T-helper 17 cell (primary cell): ENCODE measurements at places on chromosomes 4 and X.

- DNase-seq, result no peak
These were observed 4.4 kb upstream of the FBXW7 start for GRCh38 chr4:152540293-152540674.

DNA sequence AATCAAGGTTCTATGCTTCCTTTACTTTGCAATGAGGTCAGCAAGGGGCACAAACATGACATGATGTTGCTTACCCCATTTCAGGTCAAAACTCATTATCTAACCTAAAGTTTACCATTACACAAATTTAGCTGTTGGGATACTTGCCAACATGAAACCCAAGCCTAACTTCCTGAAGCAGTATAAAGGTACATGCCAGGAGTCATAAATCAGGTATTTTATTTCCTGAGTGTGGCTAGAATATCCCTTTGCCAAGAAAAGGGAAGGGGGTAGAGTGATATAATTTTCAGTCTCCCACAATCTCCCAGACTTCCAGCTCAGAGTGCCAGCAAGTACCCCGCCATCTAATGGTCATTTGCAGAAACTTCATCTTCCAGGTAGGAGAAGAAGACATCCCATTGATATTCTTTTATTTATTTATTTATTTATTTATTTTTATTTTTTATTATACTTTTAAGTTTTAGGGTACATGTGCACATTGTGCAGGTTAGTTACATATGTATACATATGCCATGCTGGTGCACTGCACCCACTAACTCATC, 136.6 kb downstream of the NEXMIF start:
- no peak for DNase-seq

- no peak for DNase-seq
These were observed 78.2 kb downstream of the AFAP1 start for GRCh38 chr4:7861440-7861881.

GRCh38 chr4:101237773-101238172, 109.6 kb downstream of the PPP3CA start:
- DNase-seq, result no peak

DNA sequence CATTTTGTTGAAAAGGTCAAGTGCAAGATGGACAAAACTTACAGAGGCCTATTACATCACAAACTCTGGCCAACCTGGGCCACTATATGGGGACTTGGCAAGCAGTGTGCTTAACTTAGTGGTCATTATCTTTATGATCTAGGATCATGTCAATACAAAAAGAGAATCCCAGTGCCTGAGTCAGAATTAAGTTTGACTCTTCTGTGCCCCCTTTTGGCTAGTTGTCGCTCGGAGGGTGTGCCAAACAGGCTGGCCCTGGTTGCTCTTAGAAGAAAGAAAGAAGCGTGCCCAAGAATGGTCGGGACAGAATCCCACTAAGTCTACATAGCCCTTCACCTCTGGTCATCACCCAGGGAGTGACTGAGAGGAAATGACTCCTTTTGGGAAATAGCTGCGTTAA, 100.1 kb downstream of the EIF4E start:
- no peak for DNase-seq

- DNase-seq, result no peak
These were observed 15.9 kb upstream of the ZIC3 start for GRCh38 chrX:137549851-137550664.

DNA sequence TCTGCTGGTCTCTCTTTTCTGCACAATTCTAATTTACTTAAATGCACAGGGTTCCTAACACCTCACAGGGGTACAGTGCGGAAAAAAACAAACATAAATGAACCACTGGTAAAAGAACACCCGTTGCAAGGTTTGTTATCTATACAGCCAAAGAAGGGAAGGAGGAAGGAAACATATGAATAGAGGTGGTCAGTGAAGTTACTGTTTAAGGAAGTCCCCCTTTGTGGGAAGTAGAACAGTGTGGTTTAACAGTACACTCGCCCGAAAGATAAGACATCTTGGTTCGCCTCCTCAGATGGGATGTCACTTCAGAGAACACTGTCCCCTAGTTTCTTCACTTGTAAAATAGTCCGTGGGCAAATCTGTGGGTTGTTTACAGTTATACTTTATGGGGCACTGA, 57.5 kb downstream of the TEC start:
- no peak for DNase-seq

- no peak for DNase-seq
These were observed 346.9 kb downstream of the BCOR start for GRCh38 chrX:39750848-39751247.

DNA sequence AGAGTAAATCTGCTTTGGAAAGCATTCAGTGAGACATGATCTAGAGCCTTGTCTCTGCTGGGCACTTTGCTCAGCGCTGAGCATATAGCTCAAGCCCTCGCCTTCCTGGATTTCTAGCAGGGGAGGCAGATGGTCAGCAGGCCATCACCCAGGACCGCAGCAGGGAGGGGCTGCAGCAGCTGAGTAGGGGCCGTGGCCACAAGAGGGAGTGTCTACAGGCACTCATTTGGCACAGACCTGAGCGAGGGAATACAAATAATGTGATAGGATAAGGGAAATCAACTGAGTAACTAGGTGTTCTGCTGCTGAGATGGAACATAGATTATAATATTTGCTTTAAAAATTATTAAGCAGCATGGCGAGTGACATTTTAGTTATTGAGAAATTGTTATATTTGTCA, 30.2 kb downstream of the OFD1 start:
- DNase-seq, result no peak

DNA sequence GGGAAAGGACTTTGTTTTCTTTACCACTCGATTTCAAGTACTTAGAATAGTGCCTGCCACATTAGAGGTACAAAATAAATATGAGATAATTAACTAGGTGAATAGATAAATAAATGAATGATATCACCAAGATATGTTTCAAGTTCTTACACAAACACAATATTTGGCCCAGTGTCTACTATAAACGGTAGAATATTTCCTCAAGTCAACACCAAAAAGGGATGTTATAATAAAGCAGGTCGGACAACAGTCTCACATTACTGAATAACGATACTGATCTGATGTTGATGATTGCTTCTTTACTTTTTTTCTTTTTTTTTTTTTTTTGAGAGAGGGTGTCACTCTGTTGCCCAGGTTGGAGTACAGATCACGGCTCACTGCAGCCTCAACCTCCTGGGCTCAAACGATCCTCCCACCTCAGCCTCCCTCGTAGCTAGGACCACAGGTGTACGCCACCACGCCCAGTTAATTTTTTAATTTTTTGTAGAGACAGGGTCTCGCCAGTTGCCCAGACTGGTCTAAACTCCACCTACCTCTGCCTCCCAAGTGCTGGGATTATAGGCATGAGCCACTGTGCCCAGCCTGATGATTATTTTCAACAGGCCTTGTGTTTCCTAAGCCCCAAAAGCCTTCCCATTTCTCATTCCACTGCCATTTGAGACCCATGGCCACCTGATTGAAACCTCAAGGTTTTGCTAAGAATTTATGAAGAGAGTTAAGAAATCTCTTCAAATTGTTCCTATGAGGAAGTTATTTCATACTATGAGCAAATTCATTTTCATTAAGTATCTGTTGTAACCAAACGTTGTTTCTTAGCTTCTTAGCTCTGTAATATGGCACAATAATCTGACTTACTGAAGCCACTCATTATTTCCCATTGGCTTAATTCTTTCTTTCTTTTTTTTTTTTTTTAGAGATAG, 2.3 kb downstream of the MANBA start:
- DNase-seq, result no peak

GRCh38 chrX:96721354-96721753, 36.7 kb downstream of the DIAPH2 start:
- no peak for DNase-seq

GRCh38 chrX:20042221-20042620, 51.4 kb upstream of the BCLAF3 start:
- DNase-seq, result no peak

DNA sequence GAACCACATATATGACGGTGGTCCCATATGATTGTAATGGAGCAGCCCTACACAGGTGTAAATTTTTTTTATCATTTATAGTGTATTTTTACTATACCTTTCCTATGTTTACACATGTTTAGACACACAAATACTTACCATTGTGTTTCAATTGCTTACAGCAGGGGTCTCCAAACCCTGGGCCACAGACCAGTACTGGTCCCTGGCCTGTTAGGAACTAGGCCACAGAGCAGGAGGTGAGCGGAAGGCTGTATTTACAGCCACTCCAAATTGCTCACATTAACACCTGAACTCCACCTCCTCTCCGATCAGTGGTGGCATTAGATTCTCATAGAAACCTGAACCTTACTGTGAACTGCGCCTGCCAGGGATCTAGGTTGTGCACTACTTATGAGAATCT, 201.8 kb upstream of the NDST4 start:
- no peak for DNase-seq

DNA sequence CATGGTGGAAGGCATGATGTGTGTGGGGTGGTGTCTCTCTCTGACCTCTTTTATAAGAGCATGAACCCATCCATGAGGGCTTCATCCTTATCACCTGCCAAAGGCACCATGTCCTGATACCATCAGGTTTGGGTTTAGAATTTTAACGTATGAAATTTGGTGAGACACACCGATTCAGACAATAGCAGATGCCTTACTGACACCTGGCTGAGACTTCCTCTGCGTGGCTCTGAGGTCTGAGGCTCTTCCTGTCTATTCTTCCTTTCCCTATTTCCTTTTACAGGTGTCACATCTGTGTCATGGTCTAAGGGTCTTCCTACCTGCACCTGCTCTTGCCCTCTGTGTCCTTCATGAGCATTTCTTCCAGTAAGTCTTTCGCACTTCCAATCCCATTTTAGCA, 320.7 kb upstream of the CLNK start:
- DNase-seq, result no peak

GRCh38 chrX:153778684-153779101, 2.1 kb upstream of the SRPK3 start:
- DNase-seq, result no peak

DNA sequence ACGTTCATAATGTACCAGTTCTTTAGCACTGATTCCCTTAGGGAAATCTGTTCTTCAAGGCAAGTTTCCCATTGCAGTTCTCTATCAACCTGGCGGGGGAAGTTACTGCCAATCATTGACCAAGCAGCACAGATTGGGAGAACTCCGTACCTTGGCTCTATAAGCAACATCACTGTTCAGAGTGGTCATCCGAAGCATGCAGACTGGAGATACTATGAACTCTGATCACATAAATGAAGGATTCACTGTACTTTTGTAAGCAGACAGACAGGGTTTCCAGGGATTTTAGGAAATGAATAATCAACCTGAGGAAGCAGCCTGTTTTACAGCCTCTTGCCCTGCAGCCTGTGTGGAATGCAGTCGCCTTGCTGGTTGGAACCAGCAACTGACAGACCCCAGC, 63.8 kb upstream of the WWC2 start:
- no peak for DNase-seq

DNA sequence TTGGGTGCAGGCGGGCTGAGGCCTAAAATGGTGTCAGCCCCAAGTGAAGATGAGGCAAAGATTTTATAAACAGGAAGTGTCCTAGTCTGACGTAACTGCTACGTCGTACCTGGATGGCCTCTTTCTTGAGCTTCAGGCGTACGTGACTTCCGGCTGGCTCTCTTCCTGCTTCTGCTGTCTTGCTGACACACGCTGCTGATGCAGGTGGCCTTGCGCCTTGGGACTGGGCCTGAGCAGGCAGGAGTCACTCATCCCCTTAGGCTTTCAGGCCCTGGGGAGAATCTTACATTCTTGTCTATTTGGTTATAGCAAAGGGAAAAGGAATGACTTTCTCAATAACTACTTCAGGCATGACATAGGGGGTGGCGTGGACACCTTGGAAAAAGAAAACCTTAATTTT, 20.1 kb upstream of the ABRAXAS1 start:
- no peak for DNase-seq

DNA sequence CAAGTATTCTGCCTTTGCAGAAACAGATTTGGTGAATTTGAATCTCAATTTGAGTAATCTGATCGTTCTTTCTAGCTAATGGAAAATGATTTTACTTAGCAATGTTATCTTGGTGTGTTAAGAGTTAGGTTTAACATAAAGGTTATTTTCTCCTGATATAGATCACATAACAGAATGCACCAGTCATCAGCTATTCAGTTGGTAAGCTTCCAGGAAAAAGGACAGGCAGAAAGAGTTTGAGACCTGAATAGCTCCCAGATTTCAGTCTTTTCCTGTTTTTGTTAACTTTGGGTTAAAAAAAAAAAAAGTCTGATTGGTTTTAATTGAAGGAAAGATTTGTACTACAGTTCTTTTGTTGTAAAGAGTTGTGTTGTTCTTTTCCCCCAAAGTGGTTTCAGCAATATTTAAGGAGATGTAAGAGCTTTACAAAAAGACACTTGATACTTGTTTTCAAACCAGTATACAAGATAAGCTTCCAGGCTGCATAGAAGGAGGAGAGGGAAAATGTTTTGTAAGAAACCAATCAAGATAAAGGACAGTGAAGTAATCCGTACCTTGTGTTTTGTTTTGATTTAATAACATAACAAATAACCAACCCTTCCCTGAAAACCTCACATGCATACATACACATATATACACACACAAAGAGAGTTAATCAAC, 15.3 kb downstream of the PLP1 start:
- DNase-seq, result no peak

DNA sequence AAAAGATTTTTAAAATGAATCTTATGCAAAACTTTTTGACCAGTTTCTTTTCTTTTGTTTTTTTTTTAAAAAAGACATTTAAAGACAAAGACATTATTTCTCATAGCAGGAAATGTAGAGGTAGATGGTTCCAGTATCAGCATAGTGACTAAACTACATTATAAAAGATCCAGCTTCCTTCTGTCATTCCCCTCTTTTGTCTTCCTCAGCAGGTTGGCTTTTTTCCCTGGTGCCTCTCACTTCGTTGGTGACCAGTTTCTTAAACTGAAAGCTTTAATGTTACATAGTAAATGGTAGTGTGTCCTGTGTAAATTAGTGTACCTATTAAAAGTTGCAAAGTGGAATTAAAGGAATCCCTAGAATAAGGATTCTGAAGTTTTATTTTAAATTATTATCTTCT, 36.1 kb downstream of the DCK start:
- DNase-seq, result no peak

DNA sequence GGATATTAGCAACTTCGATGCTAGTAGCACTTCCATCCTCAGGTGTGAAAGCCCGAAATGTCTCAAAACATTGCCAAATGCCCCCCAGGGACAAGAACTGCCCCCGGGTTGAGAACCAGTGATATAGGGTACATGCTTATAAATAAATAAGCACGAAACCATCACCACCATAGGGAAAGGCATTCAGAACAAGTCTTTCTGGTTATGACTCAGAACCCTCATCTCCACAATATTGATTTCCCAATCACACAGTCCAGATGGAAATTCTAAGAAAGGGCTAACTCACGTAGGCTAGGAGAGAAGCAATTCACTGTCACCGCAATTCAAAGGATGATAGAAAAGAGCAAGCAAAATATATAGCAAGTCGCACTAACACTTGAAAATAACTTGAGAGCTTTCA, 84.8 kb downstream of the ANOS1 start:
- DNase-seq, result no peak

DNA sequence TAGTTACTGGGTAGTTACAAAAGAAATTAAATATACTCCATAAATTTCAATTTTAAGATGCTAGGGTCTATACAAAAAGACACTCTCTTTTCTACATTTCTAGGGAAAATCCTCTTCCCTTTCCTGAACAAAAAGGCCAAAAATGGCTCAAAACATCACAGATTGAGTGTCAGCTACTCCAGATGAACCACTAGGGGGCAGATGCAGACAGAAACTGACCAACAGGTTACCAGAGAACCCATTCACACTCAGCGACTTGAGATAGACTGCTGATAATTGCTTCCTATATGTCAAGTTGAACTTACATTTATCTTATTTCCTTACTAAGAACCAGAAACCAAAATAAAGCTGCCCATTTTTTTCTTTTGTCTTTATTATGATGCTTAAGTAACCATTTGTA, 83.4 kb upstream of the MID1IP1 start:
- no peak for DNase-seq

GRCh38 chrX:16869393-16870094, 618 bp downstream of the RBBP7 start:
- peak; percentile 52 for DNase-seq

GRCh38 chrX:129433945-129434344, 89.3 kb downstream of the SMARCA1 start:
- no peak for DNase-seq
